ENCODE measurements at places on chromosomes 6 and 20.

DNA sequence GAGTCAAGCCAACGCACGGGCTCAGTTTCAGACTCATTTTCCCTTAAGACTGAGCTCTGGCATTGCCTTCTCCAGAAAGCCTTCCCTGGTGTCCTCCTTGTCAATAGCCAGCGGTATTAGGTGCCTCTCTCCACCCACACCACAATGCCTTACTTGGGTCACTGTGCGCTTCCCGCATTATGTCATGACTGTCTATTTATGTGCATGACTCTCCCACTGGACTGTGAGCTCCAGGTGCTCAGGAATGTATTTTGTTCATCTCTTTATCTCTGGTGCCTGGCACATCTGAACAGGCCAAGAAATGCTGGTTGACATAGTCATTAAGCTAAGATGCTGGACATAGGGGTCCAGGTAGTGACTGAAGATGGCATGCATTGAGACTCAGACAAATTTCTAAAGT is 42.7 kb downstream of the DAAM2 start:
- no peak for DNase-seq

GRCh38 chr6:165755583-165755982 is 92.5 kb upstream of the PDE10A start:
- no peak for DNase-seq

DNA sequence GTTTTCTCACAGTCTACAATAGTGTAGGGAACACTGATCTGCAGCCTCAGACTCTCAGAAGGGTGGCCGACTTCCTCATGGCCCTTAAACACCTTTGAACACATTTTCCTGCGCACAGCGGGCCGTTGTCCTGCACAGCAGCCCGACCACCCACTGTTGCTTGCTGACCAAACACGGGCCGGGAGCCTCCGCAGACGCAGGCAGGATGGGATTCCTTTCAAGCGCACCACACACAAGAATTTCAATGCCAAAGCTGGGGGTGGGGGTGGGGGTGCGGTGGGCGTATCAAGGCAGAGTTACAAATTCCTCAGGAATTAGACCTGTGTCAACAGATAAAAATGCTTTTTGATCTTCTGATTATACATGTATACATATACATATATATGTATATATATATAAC is 74.5 kb downstream of the HUS1B start:
- no peak for DNase-seq

DNA sequence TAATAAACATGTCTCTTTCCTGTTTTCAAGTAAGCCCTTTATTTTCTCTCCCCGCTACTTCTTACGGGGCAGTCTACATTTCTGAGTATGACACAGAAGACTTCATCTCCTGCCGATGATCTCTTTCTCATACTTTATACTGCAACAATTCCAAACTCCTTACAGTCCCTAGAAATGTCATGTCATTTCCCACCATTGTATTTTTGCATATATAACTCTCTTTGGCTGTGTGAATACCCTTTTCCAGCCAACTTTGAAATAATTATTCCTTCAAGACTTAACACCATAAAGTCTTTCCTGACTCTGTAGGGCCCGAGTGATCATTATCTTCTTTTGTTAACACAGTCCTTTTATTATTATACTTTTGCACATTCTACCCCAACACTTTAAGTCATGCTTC is 72.1 kb downstream of the SHPRH start:
- DNase-seq: no peak

DNA sequence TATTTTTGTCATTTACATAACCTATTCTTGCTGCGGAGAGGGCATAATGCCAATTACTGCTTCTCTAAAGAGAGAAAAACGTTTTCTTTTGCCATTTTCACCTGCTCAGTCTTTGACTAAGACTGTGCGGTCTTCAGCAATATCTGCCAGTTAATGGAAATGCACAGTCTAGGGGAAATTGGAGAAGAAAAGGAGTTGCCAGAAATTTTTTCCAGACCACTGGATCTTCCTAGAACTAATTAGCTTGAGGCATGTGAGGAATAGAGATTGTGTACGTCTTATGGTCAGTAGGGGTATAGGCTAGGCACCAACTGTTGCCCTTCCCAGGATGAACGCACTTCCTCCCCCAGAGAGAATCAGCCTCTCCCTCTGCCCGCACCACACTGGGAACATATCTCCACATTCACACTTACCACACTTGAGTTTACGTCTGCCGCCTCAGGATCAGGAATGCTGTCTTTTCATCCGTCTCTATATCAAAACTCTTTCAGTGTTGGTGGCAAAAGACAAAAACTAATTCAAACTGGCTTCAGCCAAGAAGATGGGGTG is 67.9 kb upstream of the E2F3 start:
- no peak for DNase-seq

All from coronary artery (tissue), 2 donors.